ENCODE measurements at places on chromosomes 1 and 21.

DNA sequence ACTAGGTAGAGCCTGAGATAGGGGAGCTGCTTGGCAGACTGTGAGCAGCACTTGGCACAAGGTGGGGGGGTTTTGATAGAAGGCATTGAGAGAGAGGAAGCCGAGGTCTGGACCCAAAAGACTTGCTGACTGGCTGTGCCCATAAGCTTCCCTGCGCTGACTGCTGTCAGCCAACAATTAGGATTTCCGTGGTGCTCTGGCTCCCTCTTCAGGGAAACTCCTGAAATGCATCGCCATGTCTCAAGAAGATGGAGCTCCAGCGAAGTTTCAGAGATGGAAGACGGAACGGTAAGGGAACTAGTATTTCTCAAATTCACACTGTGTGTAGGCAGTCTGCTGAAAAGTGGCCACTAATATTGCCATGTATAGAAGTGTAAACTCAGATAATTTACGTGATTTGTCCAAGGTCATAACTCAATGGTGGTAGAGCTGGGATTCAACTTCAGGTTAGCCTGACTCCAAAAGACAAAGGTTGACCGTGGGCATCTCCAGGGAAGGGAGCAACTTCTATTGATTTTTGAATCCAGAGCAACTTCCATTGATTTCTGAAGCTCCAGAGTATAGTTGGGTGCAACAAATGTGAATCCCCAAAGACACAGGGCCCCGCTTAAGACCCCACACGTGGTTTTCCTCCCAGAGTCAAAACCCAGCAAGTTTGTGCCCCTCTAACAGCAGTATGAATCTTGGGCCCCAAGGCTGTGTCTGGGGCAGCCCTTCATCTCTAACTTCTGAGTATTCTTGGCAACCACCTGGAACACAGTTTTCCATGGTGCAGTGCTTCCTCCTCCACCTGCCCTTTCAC, 44.5 kb upstream of the CRNN start:
- DNase-seq, result peak; percentile 56

GRCh38 chr1:185819798-185820197, 85.6 kb downstream of the HMCN1 start:
- DNase-seq, result no peak

DNA sequence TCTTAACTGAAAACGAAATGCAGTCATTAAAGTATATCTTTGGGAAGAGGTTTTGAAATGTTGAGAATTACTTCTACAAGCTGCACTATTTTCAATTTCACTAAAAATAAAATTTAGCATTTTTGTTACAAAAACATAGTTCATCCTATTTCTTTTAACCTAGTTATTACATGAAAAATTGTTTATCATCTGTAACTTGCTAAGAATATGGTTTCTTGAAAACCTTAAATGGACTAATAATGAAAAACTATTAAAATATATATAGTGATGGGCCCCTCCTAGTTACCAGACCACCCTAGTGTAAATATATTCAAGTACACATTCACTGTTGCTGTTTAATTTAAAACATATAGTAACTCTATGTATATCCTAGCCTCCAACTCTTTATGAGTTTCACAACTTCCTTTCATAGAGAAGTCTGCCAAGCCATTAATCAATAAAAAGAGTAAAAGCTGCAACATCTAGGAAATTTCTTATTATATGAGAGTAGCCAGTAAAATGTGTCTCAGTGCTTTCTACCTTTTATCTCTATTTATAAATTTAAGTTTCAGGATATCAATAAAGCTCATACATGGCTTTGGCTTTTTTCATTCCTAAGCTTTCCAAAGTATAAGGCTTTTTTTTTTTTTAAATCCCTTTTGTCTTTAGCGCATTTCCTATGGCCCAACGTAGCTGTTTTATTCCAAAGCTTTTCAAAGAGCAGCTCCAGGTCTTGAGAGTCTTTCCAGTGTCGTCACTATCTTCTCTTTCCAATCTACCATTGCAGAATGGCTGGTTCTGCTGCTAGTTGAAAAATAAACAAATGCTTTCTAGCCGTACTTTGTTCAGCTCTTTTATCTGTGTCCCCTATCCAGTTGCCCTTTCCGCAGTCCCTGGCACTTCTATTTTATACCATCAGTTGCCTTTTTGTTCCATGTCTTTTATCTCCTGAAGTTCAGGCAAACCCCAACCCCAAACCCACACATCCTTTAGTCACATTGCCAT, 6.5 kb downstream of the IRF2BP2 start:
- no peak for DNase-seq

DNA sequence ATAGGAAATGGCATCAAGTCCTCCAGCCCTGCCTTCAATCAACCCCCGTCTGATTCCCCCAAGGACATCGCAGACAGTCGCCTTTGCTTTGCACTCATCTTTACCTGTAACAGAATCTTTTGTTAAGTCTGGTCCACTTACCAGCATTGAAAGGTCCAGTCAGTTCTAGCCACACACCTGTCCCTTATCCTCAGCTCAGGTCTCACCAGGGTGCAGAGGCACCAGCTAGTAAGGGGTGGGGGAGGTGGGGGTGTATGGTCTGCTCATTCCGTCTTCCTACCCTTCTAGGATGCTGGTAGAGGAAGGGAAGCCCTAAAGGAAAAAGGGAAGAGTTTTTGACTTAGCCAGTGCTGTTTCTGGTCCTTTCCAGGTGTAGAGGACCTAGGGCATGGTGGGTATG, 427.7 kb downstream of the MATN1 start:
- DNase-seq, result no peak

DNA sequence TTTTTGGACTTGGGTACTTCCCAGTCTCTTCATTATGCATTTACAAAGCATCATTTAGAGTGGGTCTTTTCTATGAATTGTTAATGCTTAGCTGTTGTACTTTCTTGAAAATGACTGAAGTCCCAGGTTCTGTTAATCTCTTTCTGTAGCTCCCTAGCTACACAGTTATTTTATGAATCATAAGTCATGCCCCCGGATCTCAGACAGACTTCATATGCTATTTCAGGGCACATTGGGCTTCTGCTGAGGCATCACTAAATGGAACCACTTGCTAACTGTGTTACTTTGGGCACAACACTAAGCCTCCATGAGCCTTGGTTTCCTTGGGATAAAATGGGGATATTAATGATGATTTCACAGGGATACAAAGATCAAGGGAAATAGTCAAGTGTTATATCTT, 55.5 kb upstream of the RBM15 start:
- no peak for DNase-seq

DNA sequence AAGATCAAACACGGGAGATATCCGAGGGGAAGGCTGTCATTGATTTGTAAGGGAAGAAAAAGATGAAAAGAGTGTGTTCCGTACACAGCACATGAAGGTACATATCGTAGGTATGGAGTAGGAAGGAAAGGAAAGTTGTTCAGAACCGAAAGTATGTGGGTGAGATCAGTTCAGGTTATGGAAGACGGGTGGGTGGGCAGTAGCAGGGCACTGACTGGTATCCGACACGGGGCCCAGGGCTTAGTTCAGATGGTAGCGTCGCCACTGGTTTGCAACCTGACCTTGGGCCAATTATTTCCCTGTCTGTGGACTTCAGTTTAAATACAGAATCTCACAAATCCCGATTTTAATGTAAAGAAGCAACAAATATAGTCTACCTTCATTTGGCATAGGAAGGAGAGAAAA, 27.8 kb upstream of the A3GALT2 start:
- DNase-seq, result no peak

DNA sequence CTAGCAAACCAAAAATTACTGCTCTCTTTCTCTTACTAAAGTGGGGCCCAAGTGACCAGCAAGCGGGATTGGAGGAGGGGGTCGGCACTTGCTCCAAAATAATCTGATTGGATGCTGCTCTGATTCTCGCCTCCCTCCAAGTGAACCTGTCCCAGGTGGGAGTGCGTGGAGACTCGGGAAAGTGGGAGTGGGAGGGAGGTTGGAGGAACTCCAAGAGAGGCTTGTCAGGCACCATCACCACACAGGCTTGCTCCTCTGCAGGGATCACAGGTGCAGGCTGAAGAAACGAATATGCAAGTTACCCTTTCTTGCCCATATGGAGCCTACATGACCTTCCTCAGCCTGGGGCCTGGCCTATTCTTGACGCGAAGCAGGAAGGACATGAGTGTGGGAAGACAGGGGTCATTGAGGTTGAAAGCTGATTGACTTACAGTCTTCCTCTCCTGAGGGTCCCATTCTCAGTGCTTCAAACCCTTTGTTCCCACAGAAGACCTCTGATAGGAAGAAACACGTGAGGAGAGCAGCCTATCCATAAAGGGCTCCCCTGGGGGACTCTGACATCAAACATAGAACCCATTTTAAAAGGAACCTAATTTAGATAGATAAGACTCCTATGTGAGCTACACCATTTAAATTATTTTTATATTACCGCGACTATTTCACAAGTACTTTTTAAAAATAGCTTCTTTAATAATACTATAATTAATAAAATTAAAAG, 14.2 kb downstream of the RGS8 start:
- DNase-seq, result no peak

DNA sequence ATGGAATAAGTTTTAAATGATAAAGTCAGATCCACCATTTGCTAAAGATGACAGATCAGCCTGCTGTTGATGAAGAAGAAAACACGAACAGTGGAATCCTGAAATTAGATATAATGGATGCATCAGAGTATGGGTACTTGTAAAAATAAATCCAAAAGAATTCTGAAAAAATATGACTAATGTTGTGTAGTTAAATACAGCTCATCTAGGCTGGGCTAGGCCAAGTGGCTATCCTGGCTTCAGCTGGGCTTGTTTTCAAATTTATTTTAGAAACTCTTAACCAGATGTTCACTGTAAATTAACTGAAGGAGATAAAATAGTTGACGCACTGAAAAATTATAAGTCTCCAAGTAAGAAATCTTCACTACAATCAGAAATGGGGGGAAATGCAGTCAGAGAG, 7.4 kb upstream of the RGS2 start:
- no peak for DNase-seq

- DNase-seq, result no peak
Observed at GRCh38 chr1:198113342-198113750, 43.5 kb upstream of the NEK7 start.

- no peak for DNase-seq
Observed at GRCh38 chr1:168360151-168361021, 79.7 kb downstream of the TBX19 start.

GRCh38 chr1:63230722-63231121, 91.6 kb upstream of the FOXD3 start:
- DNase-seq, result no peak

GRCh38 chr1:110515891-110516290, 3.1 kb downstream of the KCNA10 start:
- DNase-seq, result no peak

DNA sequence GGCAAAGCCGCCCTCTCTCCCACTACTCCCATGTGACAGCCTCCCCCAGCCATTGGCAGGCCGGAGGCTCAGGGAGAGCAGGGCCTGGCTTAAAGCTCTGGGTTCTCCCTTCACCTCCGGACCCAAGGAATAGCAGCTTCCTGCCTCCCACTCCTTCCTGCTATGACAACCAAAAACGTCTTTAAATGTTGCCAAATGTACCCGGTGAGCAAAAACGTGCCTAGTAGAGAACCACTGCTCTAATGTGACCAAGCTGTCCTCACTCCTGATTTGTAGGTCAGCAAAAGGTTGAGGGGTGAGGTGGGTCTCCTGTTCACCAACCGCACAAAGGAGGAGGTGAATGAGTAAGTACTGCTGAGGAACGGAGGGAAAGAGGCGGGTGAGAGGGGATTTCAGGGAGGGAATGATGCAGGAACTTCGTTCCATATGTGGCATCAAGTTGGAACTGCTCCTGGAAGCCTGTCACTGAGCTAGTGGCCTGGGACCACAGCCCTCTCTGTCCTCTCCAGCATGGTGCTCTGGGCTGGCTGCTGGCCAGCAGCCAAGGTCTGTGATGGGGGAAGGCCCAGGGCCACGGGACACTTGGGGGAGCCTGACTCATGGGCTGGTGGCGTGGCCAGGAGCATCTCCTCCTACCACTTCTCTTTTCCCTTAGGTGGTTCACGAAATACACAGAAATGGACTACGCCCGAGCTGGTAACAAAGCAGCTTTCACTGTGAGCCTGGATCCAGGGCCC, 5.7 kb downstream of the MRTO4 start:
- DNase-seq, result no peak

DNA sequence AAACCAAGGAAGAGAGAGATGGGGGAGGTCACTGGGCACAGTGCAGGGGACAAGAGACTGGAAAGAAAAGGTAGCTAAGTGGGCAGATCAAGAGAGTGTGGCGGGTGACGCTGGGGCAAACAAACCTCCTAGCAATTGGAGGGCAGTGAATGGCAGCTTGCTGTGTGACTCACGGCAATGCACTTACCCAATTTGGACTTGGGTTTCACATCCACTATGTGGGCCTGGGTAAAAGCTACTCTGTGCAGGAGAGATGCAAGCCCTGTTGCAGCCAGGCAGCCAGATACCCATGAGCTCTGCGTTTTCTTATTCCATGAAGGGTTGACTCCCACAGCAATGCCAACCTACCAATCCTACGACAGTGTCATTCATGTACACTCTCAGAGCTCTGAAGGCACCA, 9.5 kb downstream of the PLXNA2 start:
- DNase-seq, result no peak

GRCh38 chr1:192443616-192444015, 126.8 kb downstream of the RGS21 start:
- no peak for DNase-seq

GRCh38 chr1:180899262-180899661, 13.4 kb upstream of the KIAA1614 start:
- DNase-seq, result no peak

GRCh38 chr1:11285883-11286734, 13.1 kb downstream of the UBIAD1 start:
- DNase-seq, result no peak

- DNase-seq, result no peak
Observed at GRCh38 chr1:225378880-225379279, 49.0 kb downstream of the LBR start.

DNA sequence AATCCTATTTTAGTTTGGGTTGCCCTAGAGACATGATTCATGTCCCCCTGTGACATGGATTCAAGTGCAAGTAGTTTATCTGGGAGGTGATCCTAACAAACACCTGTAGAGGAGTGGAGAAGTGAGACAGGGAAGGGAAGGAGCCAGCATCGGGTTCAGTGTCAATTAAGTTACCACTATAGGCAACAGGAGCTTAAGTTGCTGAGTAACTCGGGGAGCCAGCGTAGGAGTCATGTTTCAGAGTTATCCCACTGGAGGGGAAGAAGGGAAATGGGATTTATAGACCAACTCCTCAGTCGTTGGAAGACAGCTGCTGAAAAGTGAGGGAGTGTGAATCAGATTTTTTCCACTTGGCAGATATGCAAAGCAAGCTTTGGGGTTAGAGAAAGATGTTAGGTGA, 54.9 kb downstream of the SLC30A7 start:
- no peak for DNase-seq

DNA sequence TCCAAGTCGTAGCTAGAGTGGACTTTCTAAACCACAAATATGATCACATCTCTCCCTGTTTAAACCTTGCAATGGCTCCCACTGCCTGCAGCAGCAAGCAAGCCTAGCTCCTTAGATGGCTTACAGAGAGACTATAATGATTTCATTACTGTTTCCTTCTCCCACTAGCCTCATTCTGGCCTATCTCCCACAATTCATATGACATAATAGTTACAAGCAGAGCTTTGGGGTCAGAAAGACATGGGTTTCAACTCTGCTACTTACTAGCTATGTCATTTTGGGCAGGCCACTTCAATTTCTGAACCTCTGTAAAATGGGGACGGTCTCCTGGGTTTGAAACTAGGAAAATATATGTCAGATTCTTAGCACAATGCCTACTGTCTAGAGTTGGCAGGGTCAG, 143.3 kb downstream of the TRABD2B start:
- no peak for DNase-seq

GRCh38 chr1:229137271-229137670, 133.6 kb upstream of the RAB4A start:
- no peak for DNase-seq

GRCh38 chr21:25862596-25862995, 127.8 kb downstream of the GABPA start:
- DNase-seq, result no peak
